ENCODE measurements at places on chromosomes 5 and 9. TPM values are rescaled to one million over a fixed set of nuclear protein-coding genes. Genes with fewer than 3 reads are reported as not detected.

The GRIN3A gene
- total RNA-seq, result not detected

The DDX31 gene
- 8.2 TPM for total RNA-seq

The DOLPP1 gene
- 13.4 TPM for total RNA-seq

The MGAT4B gene
- total RNA-seq, result 97.2 TPM

The SLC31A1 gene
- 14.5 TPM for total RNA-seq

The TGFBI gene
- total RNA-seq, result 178 TPM

The GFI1B gene
- total RNA-seq, result under 0.01 TPM

The SLC6A3 gene
- total RNA-seq, result not detected

The LCP2 gene
- not detected for total RNA-seq

The ADAMTS12 gene
- total RNA-seq, result 14.7 TPM

The NOXA1 gene
- total RNA-seq, result 0.17 TPM
